ENCODE measurements at places on chromosomes 7 and 10.

DNA sequence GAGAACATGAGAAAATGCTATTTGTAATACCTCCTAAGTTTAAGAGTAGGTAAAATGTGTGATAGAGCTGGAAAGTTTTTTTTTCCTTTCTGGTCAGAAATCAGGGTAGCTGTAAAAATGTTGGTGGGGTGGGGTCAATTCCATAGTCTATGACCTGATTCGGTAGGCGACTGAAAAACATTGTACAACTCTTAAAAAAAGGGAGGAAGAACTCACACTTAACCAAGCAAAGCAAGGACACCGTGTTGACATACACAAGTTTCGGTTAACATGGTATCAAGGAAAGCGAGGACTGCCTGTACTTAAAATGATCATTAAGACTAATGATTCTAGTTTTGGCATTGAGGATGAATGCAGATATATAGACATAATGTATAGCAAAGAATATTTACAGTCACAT is 1.8 kb upstream of the ZEB1 start:
- DNase-seq = no peak

DNA sequence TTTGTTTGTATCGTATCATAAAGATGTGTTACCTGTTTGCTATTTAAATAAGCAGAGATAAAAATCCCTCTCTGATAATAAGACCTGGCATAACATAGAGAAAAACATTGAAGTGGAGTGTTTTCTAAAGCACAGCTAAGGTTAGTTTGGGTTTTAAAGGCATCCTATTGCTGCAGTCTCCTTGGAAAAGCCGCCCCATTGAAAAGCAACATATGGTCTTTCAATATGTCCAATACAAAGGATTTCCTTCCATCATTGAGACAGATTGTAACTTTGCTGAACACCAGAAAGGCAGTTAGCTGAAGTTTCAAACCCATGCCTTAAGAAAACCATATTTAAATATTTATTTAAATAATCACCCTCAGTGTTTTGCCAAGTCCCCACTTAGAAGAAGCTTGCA is 898.5 kb upstream of the KCND2 start:
- DNase-seq = no peak

- DNase-seq = no peak
Measured at GRCh38 chr10:33336582-33337325, 2.3 kb upstream of the NRP1 start.

DNA sequence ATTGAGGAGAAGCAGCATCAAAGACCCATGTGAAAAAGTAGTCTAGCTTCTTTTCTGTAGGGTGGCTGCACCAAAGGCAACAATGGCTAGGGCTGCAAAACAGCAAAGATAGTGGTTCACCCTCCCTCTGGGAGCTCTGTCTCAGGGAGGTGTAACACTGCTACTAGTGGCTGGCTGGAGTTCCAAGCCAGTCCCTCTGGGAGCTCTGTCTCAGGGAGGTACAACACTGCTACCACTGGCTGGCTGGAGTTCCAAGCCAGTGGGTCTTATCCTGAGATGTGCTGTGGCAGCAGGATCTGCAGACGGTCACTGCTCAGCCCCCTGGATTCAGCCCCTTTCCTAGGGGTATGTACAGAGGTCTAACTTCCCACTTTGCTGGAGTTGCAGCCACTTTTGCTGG is 37.9 kb upstream of the TMEM140 start:
- DNase-seq = no peak

- DNase-seq = no peak
Measured at GRCh38 chr7:116836048-116836447, 26.3 kb upstream of the CAPZA2 start.

GRCh38 chr7:24786306-24786705 is 29.0 kb upstream of the GSDME start:
- no peak for DNase-seq

GRCh38 chr7:1725199-1725690 is 55.2 kb downstream of the ELFN1 start:
- peak; percentile 99 for DNase-seq

- no peak for DNase-seq
Measured at GRCh38 chr7:47027695-47028240, 554.1 kb downstream of the TNS3 start.

DNA sequence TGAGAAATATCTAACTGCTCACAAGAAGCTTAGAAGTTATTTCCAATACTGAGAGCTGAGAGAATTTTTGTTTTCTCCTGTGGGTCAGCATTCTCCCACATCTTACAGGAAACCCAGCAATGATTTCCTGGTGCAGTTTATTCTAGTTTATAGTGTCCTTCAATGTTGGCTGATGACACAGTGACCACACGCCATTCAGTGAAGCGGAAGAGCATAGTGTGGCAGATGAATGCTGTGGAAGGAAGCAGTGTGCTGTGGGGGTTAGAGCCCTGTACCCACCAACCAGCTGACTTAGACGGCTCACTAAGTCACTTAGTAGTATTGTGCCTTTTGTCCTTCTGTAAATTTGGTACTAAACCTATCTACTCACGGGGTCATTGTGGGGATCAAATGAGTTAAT is 1.4 kb upstream of the TMEM26 start:
- no peak for DNase-seq

DNA sequence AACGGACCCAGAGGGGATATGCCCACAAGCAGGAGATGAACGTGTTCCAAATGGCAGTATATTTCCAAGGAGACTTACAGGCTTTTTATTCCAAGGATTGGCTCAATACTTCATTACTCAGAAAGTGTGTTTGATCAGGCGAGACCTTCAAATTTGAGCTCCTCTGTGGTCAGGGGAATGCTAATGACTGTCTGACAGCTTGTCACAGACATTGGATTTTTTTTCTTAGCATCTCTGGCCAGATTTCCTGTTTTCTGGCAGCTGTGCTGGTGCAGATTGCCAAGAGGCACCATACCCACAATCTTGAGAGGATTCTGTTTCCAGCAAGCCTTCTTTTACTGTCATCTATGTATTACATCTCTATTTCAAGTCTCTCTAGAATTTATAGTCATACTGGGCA is 93.8 kb downstream of the C1GALT1 start:
- no peak for DNase-seq

DNA sequence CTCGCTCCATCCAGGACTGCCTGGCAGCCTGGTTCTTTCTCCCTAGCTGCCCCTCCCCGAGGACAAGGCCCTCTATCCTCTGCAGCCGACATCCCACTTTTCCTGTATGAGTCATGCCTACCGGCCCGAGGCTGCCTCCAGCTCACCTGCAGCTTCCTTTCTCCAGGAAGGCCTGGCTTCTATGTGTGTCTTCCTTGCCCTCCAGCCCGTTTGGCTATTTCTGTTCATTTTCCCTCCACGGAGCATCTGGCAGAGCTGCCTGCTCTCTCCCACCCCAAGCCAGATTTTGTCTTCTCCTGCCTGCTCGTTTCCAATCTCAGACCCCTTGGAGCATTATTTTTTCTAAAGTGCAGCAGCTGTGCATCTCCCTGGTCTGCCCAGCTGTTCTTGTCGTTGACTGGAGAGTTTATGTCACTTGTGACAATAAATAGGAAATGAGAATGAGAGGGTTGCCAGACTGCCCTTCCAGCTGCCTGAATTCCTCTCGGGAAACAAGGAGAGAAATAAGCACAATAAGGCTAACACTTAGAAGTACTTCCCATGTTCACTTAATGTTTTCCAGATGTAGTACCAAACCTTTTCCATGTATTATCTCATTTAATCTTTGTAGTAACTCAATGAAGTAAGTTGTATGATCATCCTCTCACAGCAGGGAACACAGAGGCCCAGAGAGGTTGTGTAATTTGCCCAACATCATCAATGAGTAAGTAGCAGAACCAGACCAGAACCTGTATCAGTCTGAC is 19.7 kb downstream of the UBTD1 start:
- peak; percentile 68 for DNase-seq

- no peak for DNase-seq
Measured at GRCh38 chr7:80678707-80679106, 40.3 kb downstream of the CD36 start.

DNA sequence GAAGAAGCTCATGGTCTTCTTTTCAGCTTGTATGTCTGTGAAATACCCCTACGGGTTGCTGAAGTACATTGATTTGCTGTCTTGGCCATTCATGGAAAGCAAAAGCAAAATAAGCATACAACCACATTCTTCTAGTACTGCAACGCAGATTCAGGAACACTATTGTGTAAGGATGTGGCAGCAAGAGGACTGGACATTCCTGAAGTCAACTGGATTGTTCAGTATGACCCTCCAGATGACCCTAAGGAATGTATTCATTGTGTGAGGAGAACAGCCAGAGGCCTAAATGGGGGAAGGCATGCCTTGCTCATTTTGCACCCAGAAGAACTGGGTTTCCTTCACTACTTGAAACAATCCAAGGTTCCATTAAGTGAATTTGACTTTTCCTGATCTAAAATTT is 133.4 kb upstream of the ANKRD1 start:
- DNase-seq = no peak

GRCh38 chr7:37031571-37032257 is 307.4 kb upstream of the AOAH start:
- peak; percentile 48 for DNase-seq

DNA sequence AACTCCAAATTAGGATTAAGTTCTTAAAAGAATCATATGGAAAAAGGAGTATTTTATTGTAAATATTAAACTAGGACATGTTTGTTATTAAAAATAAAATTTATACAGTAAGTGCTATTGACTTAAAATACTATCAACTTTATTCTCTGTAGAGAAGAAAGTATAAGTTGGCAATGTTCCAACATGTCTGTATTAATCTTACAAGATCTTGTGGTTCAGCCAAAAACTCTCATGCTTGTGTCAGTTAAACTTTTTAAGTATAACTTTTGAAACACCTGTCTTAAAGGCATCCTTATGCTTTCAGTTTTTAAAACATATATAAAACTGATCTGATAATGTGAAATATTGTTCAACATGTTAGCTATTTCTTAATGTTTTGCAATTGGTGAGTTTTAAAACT is 160.7 kb downstream of the ZEB1 start:
- DNase-seq = no peak

DNA sequence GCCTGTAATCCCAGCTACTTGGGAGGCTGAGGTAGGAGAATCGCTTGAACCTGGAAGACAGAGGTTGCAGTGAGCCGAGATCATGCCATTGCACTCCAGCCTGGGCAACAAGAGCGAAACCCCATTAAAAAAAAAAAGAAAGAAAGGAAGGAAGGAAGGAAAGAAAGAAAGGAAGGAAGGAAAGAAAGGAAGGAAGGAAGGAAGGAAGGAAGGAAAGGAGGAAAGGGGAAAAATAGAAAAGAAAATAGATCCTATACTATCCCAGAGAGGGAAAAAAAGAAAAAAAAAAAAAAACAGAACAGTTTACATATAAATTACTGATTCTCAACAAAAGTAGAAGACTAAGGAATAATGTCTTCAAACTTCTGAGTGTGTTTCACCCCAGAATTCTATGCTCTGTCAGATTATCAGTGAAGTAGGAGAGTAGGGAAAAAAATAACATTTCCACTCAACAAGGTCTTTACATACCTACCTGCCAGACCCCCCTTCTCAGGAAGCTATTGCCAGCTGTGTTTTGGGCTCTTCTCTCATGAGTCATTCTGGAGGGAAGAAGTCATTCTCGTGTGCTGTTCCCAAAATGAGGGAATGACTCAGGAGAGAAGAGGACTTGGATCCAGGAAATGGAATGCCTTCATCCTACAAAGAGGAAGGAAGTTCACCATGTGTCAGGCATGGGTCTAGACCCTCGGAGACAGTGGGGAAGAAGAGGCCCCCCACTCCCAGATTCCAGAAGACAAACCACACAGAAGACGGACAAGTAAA is 20.9 kb downstream of the RGS10 start:
- DNase-seq = no peak

DNA sequence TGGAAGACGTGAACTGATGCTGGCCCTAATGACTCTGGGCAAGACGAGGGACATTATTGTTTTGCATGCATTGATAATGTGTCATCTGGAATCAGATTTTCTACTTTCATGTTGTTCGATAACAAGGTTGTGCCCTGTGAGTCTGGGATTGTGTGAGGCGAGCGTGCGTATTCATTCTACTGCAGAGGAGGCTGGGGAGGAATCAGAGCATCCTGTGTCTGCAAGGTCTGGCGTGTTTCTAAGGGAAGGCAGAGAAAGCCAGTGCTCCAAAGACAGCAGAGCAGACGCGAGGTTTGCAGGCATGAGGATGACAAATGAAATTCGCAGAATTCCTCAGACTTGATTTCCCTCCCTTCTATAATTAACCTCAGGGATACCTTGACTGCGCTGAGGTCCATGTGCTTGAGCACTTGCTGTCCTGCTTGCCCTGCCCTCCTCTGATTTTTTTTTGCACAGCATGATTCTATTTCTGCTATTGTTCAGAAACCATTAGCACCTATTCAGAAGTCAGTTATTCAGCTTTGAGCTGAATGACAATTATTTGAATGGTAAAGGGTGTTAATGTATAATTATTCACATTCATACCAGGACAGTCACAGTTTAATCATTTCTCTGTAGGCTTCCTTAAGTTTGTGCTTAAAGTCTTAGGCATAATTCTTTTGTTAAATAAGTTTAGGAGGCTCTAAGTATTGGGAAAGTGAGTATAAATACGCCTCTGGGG is 233.6 kb downstream of the EBF3 start:
- DNase-seq = no peak

DNA sequence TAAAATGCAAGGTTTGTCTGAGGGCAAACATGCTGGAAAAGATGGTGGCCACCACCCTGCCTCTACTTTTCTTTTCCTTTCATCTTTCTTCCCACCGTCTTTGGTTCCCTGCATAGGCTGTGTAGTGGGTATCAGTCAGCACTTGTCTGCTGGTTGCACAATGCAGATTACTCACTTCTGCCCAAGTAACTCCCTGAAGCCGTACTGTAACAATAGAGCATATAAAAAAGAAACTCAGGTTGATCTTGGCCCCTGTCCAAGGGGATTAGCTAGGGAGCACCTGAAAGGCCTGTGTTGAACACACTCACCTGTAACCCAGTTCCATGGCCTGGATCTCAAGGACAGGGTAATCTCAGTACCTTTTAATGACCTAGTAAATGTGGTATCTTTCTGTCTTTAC is 533.0 kb upstream of the GALNT17 start:
- peak; percentile 47 for DNase-seq

DNA sequence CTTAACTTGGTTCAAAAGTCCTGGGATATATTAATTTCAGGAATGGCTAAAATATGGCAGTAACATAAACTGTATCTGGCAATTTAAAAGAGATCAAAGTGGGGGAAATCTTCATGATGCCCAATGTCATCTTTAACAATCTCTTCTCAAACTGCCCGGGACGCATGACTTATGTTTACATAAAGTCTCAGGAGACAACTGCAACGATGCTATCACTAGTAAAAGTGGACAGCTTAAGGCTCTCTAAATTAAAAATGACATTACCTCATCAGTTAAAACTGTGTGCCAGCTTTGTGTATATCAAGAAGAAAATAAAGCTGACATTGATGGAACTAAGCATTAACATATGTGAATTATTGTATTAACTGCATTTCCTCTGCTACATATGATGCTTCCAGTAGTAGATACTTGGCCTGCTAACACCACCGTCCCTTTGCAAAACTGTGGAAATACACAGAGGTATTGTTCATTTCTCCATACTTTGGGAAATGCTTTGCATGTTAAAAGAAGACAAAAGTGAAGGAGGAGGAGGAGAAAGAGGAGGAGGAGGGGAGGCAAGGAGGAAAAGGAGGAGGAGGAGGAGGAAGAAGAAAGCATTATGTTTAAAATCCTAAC is 62.4 kb downstream of the NRP1 start:
- DNase-seq = no peak

All from NCI-H510A (cell line).